ENCODE measurements at places on chromosomes 12 and 14.

DNA sequence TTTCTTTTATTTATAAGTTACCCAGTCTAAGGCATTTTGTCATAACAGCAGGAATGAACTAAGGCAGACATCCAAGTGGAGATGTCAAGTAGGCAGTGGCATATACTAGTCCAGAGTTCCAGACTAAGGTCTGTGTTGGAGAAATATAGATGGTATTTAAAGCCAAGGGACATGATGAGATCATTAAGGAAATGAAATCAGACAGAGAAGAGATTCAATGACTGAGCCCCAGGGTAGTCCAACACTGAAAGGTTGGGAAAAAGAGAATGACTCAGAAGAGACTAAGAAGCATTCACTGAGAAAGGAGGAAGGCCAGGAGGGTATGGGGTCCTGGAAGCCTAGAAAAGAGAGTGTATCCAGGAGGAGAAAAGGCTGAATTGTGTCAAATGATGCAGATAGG, 442.2 kb upstream of the CCDC196 start:
- no peak for DNase-seq

GRCh38 chr14:91230397-91231035, 14.0 kb downstream of the GPR68 start:
- DNase-seq = no peak

DNA sequence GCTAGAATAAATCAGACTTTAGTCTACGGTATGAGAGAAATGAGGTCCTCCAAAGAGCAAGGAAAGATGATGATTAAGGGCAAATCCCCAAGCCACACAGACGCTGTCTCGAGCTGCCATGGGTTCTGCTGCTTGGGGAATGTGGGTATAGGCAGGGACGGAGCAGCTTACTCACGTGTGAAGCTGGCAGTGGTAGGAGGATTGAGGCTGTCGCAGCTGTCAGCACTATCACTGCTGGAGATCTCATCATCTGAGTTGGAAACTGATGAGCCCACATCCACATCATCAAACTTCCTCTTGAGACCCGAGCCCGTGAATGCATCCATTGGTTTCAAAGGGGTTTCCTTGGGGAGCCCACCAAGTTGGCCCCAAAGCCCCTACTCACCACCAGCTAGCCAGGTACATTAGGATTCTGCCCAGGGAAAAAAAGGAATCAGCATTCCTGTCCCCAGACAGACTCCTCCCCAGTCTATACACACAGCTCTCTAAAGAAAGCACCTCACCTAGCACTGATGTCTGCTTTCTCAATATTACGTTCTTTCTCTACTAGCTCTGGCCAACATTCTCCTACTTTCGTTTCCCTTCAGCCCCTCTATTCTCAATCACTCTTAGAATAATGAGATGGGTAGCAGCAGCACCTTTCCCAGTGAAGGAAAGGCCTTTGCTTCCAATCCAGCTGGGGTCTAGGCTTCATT, 7.0 kb downstream of the CSRNP2 start:
- DNase-seq = no peak

DNA sequence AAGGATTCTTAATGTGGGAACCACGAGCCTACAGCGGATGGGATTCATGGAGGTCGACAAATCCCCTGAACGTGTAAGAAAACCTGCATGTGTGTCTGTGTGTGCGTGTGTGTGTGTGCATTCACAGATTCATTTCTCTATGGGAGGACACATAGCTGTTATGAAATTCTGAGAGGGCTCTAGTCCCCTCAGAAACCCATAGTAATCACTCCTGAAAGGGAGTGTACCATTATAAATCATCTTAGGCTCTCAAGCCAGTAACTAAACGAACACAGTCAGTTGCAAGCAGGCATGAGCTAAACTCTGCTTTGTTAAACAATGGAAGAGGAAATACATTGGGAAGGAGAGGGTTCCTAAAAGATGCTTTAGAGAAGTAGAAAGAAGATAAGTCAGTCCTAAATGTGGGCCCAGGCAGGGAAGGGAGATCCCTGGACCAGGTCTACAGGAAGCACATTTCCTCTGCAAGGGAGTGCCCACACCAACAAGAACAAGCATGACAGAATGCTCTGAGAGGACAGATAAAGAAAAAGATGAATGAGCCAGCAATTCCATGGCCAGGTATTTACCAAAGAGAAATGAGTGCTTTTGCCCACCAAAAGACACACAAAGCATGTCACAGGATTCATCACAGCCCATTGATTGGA, 91.3 kb downstream of the ITPR2 start:
- no peak for DNase-seq

DNA sequence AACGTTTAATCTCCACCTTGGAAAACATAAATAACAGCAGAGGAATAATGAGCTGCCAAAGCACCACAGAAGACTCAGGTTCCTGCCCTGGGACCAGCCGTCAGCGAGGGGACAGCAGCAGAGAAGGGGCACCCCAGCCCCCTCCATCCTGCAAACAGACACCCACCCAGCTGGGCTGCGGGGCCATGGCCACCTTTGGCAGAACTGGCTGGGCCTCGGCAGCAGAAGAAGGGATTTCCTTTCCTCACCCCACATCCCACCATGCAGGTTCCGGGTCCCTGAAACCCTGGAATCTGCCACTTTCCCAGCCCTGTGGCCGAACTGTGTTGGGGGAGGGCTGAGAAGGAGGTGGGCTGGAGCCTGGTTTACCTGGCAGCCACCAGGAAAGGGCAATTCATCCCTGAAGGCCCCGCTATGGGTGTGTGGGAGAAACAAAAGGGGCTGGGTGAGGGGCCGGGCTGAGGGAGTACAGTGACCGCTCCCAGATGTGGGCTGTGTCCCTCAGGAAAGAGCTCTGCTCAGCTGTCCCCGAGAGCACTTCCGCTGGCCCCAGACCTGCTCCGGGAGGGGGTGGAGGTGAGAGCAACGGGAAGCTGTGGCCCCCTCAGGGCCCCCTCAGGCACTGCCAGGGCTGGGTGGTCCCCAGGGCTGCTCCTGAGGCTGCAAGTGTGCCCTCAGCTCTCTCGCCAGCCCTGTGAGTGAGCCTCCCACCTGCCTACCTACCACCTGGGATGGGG, 3.8 kb downstream of the PGF start:
- no peak for DNase-seq

DNA sequence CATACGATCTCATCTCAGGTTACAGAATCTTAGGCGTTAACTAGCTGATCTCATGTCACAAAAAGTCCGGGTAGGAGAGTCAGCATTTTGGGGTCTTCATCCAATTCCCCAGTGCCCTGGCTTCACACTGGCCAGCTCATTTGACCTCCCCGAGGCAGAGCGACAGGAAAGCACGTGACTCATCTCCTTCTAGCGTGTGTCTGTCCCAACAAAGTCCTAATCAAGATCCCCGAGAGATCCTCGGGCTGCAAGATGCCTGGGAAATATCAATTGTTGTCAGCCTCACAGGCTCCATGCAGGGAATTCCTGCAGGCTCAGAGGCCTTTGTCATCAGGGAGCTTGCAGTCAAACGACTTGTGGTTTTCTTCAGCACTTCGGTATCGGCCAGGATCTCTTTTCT, 57.5 kb downstream of the ZNF664 start:
- no peak for DNase-seq
